ENCODE measurements at places on chromosomes 12 and 14.

- DNase-seq, result no peak
These were observed 74.5 kb downstream of the FERMT2 start for GRCh38 chr14:52876311-52876710.

- no peak for DNase-seq
These were observed 48.8 kb upstream of the SLC38A4 start for GRCh38 chr12:46874642-46875041.

DNA sequence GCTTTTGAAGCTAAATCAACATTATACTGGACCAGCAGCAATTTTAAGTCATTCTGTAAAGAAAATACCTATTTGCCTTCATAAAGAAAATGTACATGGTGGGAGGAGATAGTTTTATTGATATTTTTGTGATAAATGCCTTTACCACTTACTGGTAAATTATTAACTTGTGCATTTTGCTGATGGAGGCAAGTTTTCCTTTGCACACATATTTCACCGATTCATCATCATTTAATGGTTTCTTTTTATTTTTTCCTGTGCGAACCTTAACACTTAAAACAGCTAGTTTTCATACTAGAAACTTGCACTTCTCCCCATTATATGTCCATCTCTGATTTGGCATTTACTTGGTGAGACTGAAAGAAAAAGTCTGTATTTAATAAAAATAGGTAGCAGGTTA is 239.3 kb downstream of the TRHDE start:
- no peak for DNase-seq

GRCh38 chr14:56744016-56744415 is 66.3 kb downstream of the OTX2 start:
- DNase-seq, result no peak

DNA sequence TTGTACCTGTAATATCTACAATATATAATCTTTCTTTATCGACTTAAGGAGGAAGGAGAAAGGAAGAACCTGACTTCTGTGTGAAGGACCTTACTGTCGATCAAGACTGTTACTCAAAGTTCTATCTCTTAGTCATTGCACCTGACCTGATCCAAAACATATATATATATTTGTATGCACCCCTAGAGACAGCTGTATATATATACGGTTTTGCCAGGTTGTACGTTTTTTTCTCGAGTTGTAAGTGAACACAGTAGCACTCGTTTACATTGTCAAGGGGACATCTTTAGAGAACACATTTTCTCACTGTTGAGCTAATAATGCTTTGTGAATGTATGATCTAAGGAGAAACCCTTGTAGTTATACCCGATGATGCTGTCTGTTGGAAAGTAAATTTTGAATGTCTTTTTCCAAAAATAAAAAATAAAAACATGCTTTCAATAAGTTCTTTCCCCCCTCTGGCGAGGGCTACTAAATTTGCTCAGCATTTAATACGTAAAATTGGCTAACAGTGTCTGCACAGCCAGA is 536 bp upstream of the SLC35E3 start:
- no peak for DNase-seq

Data from NCI-H1436 (cell line).